Thymus (tissue), 14 donors: ENCODE measurements at places on chromosomes 6 and 20.

GRCh38 chr6:3906846-3907151 lies 57.6 kb downstream of the FAM50B start:
- DNase-seq = no peak

DNA sequence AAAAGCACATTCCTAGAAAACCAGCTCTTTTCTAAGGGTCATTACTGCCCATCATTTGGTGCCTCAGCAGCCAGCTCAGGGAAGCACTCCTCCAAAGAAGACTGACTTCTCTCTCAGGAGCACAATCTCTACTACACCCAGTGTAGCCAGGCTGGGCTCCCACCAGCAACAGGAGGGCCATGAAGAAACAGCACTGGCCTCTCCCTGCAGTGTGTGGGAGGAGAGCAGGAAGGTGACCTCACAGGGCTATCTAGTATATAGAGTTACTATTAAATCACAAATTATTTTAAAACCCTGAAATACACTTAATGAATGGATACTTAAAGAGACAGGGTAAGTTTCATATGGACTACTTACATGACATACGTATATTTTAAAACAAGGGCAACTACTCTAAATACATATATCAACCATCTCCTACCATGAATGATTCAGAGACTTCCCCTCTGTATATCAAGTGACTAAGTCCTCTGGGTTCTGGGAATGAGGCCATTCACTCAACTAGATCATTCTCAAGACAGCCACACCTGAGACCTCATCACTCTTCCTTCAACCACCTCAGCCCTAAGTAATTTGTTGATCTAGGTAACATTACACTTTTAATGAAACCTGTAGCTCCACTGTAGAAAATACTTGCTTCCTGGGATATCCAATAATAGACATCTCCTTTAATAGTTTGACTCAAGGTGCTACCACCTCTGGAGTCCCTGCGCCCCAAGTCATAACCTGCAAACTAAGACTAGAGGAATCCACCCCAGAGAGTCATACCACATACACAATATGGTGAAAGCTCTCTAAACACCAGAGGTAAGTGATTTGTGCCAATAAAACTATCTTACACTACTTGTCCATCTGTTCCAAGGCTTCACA lies 25.2 kb downstream of the TBX18 start:
- DNase-seq = no peak

DNA sequence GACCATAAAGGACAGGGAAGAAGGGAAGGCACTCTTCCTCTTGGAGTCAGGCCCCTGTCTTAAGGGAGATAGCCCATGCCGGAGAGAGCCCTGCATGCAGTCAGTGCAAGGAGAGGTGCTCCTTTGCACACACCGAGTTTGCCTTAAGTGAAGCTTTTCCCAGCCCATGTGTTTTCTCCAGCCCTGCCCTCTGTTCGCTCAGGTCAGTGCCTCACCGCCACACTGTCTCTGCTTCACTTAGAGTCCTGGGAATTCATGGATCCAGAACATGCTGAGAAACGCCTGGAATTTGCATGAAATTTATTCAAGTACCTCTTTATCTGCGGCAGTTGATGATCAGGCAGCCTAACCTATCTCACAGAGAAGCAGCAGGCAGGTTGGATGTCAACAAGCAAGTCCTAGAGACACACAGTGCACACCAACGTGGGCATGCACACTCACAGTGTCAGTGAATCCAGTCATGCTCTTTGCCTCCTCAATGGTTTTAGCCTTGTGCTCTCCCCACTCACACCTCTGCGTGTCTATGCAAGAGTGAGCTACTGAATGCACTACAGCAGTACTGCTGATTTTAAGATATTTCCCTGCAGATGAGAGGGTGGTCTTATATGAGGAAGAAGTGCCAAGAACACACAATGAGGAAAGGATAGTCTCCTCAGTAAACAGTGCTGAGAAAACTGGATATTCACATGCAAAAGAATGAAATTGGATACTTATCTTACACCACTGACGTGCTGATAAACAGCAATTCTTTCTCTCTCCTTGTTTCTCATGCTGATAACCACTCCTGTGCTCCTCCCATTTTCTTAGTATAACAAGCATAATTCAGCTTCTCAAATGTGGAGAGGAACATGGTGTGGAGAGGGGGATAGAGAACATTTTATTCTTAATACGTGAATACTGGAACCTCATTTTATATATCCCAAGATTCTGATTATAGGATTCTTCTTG lies 295.1 kb upstream of the CDYL start:
- DNase-seq = no peak

- DNase-seq = no peak
Measured at GRCh38 chr6:69705954-69706353, 90.9 kb downstream of the LMBRD1 start.
